ENCODE measurements at places on chromosomes 7 and 10.

DNA sequence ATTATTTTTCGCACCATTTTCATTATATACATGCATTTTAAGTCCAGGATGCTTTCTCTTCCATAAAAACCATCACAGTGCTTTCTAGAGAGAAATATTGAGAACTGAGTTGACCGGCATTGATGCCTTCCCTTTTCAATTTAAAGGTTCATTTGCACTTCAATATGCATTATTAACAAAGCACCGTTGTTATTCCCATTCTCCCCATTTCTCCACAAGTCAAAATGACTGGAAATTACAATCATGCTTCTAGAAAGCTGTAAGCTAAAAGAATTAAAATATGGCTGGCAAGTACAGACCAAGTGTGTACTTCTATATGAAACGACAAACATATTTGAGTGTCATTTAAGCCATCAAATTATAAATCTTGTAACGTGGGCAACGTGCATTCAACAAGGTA is 219.5 kb downstream of the FANK1 start:
- DNase-seq, result no peak

GRCh38 chr10:44380829-44381600 is 3.9 kb downstream of the CXCL12 start:
- no peak for DNase-seq

GRCh38 chr7:158402471-158402870 is 185.2 kb downstream of the PTPRN2 start:
- no peak for DNase-seq

DNA sequence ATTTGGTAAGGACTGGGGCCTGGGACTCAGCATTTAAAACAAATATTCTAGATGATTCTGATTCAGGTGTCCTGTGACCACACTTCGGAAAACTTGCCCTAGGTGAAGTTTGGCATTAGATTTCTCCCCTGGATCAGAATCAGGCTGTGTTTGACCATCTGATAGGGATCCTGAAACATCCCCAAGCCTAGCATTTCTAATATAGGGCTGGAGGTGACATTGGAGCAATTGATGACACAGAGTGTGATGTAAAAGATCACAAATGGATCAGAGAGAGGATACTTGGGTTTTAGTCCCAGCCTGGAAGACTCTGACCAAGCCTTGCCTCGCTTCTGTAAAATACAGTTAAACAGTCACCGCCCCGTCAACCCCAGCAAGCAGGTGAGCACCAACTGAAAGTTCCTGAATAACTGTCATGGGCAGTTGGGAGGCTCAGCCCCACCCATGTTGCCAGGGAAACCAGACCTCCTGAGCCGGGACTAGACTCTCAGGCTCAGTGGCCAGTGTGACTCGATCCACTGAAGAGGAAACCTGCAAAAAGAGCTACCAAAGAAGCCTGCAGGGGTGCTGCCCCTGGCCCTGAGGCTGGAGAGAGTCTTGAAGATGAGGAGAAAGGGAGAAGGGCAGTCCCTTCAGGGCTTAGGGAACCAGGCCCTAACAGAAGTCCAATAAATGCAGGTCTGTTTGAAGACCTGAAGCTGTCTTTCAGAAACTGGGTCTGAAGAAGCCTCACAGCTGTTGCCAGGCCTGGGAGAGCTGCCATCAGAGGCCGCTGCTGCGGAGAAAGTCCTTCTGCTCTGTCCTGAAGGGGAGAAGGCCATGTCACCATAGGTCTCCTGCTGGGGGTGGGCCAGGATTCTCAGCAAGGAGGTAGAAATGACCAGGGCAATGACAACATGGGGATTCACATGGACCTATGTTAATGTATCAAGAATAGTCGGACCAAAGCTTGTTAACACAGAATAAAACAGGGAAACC is 126.1 kb upstream of the KCNMA1 start:
- DNase-seq, result no peak

GRCh38 chr10:3031490-3031889 is 35.9 kb upstream of the PFKP start:
- DNase-seq, result no peak

GRCh38 chr10:98924526-98924925 is 311.1 kb downstream of the HPSE2 start:
- DNase-seq, result no peak

- no peak for DNase-seq
Observed at GRCh38 chr7:142303650-142304049, 45.8 kb upstream of the PRSS58 start.

DNA sequence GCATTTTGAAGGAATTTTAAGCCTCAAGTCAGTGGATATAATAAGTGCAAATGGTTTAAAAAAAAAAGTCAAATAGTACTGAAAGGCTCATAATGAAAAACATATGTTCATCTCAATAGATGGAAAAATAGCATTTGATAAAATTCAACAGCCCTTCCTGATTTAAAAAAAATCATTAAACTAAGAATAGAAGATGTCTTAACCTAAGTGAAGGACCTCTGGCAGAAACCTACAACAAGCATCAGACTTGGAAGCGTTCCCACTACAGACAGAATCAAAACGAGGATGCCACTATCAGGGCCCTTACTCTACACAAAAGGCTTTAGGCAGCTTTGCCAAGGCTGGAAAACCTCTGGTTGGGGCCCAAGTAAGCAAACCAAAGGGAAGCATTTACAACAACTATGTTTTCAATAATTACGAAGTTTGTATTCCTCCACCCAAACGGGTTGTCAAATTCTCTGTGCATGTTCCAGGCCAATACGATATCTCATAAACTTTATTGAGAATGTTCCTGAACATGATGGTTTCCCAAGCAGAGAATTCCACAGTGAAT is 45.1 kb downstream of the CYTH3 start:
- no peak for DNase-seq

GRCh38 chr7:121029302-121029701 is 40.8 kb downstream of the CPED1 start:
- DNase-seq, result no peak

GRCh38 chr10:70678757-70679489 is 6.6 kb downstream of the ADAMTS14 start:
- no peak for DNase-seq

GRCh38 chr7:6600093-6600492 is 10.3 kb downstream of the INTS15 start:
- no peak for DNase-seq

- no peak for DNase-seq
Observed at GRCh38 chr10:89494575-89494974, 40.8 kb downstream of the SLC16A12 start.

DNA sequence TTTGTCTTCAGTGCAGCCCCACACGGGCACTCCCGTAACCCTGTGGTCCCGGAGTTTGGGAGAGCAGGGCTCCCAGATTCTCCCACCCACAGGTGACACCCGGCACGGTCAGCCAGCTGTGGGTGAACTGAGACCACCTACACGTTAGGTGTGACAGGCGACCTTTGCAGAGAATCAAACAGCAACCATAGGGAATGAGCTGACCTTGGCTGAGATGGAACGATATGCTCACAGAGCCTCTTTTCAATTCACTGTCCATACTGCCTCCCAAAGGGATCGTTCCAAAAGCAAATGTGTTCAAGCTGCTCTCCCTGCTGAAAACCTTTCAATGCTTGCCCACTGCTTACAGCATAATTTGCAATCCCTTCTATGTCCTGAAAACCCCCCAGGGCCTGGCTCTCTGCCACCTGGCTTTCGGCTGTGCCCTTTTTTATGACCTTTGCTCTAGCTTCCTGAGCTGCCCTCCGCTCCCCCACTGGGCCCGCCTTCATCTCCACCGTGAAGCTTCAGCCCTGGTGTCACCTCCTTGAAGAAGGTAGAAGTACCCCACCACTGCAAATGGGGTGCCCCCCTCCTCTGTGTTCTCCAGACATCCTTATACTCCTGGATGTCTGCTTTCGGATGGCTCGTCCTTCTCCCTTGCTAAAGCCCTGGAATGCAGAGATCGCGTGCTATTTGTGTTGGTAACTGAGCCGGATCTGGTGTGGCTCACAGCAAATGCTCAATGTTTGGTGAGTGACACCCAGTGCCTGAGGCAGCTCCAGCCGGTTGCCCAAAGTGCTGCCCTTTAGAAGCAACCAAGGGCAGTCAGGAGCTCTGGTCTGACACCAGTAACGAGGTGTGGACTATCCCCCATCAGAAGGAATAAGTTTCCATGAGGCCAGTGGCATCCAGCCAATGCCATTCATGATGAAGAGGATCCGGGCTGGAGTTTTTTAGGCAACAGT is 90.4 kb downstream of the KIAA1549 start:
- DNase-seq, result no peak

DNA sequence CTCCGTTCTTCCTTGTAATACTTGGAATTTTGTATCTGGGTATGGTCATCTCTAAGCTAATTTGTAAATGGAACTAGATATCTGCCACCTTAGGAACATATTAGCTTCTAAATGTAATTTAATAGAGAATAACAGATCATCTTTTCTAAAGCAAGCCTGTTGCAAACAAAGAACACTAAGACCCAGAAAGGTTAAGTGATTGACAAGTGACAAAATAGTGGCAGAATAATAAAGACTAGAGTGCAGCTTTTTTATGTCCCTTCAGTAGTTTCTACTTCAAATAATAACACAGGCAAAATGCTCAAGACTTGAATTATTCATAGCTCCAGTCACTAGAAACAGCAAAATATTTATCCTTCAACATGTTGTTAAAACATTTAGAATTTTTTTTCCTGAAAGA is 91.7 kb downstream of the MET start:
- DNase-seq, result no peak
